Activated CD4-positive, alpha-beta memory T cell treated with anti-CD3 and anti-CD28 coated beads, Interleukin-2, amount 10 ng/mL, durations not matched to agents 7 days and 5 days (primary cell): ENCODE measurements at places on chromosomes 2 and 18.

DNA sequence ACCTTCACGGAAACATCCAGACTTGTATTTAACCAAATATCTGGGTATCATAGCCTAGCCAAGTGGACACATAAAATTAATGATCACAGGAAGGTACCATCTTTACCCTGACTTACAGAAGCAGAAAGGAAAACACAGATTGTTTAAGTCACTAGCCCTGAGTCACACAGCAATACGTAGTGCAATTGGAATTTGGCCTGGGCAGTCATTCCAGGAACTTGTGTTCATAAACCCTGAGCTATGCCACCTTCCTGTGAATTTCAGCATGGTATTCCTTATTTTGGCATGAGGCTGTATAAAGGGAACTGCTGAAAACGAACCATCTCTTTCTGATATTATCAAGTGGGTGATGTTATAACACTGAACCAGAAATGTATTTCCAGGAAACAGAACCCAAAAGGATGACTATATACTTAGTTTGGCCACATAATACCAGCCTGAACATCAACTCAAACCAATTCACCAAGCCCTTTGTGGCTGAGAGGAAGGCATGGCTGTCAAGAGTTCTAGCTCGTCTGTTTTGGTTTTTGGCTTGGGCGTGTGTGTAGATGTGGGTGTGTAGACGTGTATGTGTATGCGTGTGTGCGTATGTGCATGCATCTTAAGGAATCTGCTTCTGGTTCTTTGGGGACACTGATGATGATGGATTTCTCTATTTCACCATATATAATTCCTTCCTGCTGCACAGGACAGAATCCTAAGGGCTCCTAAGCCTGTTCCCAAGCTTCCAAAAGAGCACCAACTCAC is 533.4 kb upstream of the ID2 start:
- DNase-seq: no peak

DNA sequence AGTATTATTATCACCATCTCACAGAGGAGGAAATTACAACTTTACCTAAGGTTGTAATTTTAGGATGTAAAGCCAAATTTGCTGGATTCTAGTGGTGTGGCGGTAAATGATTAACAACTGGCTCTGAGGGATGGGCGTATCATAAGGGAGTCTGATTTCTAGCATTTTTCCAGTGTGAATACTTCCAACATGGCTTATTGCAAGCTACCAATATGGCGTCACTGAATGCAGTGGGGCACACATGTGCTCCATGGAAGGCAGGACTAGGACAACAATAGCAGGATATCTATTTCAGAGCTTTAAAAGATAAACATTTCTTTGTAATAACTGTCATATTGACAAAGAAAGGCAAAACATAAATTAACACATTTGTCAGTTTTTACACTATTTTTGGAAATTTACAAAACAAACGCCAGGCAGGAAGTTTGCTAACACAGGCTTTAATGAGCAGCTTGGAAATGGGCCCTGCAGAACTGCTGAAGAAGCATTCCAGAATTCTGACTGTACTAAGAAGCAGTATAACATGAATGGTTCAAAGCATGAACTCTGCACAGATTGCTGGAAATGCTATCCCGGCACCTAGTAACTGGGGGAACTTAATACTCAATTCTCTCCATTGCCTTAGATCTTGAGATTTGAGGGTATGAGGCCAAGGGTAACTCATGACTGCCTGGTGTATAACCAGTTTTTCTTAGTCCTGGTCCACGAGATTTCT is 439.3 kb upstream of the MAP2 start:
- no peak for DNase-seq

DNA sequence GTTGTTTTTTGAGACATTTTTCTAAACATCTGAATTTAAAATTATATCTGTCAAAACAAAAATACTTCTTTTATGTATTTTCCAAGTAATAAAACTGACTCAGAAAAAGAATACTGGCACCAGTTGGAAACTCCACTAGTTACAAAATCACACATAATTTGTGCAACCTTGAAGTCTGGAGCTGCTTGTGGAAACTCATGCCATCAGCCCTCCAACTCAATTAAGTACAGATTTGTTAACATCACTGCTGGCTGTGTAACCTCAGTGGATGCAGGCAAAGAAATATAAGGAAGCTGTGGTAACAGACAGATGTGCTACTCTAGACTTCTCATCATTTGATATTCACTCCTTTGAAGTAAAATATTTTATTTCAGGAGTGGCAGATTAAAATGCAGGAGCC is 30.0 kb upstream of the RAPH1 start:
- no peak for DNase-seq

DNA sequence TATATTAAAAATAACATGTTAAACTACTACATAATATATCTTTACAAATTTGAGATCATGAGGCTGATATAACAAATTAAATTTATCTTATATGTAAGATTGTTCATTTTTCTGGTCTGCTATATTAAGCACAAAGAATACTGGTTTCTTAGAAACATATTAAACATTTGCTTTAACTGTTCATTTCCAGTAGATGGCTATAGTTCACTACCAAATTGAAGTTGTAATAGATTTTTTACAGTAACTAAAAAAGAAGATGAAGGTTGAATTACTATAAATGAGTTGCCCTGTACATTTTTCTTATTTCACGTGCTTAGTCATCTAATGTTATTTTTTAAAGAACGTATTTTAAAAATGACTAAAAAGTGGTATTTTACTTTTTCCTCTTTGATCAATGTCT is 57.0 kb downstream of the ZNF407 start:
- no peak for DNase-seq

DNA sequence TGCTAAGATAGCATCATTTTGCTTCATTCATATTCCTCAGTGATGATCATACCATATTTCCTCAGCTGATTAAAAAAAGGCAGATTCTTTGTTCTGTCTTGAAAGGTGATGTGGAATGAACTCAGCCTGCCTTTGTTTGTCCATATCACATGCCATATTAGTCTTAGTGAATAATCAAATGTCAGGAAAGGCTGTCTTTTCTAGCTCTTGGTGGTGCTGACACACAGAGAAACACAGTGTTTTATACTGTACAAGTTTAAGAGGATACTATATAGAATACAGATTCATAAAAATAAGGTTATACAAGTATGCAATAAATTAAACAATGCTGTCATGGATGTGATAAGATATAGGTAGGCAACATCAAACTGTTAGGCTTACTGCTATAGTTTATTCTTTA is 97.1 kb upstream of the FAM98A start:
- no peak for DNase-seq

DNA sequence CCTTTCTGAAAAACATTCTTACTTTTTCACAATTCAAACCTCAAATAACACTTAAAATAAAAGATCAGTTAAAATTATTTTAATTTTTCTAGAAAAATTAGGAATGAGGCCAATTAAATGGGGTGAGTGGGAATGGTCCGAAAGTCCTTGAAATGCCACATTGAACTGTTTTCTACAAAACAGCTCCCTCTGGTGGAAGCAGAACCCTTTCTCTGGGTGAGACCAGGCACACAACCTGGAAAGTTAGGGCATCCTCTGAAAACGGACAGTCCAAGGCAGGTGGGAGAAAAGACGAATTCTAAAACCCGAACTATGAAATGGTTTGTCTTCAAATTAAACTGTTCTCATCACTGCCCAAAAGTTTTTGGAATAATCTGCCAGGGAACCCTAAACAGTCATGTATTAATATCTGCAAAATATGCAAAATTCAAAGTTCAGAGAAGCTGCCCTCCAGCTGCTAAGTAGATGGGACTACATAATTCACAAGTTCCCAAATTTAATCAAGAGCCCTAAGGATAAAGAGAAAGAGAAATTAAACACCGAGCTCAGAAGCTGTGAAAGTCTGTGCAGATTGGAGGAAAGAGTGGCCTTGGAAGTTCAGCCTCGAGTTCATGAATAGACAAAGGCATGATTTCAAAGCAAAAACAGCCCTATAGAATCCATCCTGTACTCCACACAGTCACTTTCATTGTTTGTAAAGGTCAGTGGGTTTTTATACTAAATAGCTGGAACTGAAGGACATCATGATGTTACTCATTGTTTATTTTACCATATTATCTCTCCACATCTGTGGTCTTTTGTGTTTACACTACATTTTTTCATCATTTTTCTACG is 108.3 kb downstream of the PIEZO2 start:
- DNase-seq: peak; percentile 17

DNA sequence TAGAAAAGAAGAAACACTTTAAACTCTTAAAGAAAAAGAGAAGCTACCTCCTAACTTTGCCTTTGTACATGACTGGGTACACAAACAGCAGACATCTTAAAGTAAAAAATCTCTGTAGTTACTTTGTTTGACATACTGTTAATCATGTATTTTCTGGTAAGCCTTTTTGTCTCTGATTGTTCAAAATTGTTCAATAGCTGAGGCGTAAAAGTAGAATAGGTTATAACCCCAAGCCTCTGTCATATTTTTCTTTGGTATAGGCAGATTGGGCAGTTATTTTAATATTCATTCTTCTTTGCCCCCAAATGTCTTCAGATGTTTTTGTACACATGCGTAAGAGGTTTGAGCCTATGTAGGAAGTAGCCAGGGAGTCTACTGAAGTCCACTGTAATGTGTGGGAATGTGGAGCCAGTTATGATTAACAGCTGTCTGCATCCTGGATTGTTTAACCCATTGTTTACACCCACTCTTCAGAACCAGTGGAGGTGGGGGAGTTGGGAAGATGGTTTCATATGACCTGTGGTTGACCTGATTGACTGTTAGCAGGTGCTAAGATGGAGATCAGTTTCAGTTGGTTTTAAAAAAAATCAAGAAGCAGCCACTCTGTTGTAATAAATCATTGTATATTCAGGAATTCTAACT is 150.5 kb downstream of the TANC1 start:
- no peak for DNase-seq

GRCh38 chr2:112077814-112078213 is 22.7 kb downstream of the TMEM87B start:
- DNase-seq: no peak
